ENCODE measurements at places on chromosomes 1 and 21.

GRCh38 chr1:208238710-208239472 lies 5.3 kb downstream of the PLXNA2 start:
- peak; percentile 72 for DNase-seq

DNA sequence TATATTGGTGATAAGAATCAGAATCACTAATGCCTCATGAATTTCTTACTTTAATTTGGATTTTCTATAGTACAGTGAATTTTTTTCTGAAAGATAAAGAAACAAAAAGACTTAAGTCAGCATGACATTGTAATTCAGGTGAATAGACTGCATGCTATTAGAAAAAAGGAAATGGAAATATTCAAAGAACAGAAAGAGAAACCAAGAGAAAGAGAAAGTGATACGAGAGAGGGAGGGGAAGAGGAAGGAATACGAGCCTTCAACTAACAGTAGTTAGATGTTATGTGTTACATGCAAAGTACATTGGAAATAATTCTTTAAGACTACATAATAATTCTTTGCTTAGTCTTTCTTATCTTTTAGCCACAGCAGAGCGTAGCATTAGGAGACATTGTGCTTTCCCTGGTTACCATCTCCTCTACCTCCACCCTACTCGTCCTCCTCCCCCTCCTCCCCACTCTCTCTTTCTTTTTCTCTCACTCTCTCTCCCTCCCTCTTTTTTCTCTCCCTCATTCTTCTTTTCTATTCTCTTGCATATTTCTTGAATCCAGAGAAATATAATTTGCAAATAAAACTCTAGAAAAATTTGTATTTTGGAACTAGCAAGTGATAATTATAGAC lies 46.4 kb upstream of the ADGRL4 start:
- DNase-seq: no peak

GRCh38 chr1:170309389-170310013 lies 163.7 kb downstream of the NTMT2 start:
- DNase-seq: no peak

DNA sequence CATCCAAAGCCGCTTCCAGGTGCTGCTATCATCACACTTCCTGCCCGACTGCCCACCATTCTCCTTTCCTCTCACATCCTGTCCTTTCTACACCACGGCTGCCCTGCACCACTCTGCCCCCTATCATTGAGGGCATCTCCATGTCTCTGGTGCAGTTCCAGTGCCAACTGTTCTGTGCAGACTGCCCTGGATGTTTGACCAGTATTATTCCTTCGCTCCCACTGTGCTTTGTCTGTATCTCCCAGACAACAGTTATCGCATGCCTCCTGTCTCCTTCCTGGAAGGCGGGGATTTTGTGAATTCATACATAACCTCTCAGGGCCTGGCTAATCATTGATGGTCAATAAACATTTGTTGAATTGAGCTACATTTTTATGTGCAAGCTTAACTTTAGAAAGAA lies 63.6 kb upstream of the GNG12 start:
- DNase-seq: peak; percentile 28

GRCh38 chr1:66182551-66183178 lies 351.3 kb upstream of the SGIP1 start:
- no peak for DNase-seq

GRCh38 chr1:56803561-56804156 lies 15.5 kb downstream of the FYB2 start:
- peak; percentile 41 for DNase-seq

- no peak for DNase-seq
Measured at GRCh38 chr21:45479691-45480675, 62.3 kb downstream of the SLC19A1 start.

Measured in K562 (cell line).